A549 treated with Hydrocortisone at 1 μM for 4 hours (cell line): ENCODE measurements at places on chromosomes 4 and X. TPM values are rescaled to one million over a fixed set of nuclear protein-coding genes. Genes with fewer than 3 reads are reported as not detected.

OTC gene
- total RNA-seq, result not detected in 5 replicates

CCKAR gene
- not detected in 5 replicates for total RNA-seq

MID1 gene
- 26.4 to 32.2 TPM (median 30.6 TPM) in 5 replicates for total RNA-seq

CXCL10 gene
- 0.12 to 0.20 TPM (median 0.12 TPM) in 3 of 5 replicates, not detected in the others for total RNA-seq

PLK4 gene
- 13.2 to 17.2 TPM (median 14.6 TPM) in 5 replicates for total RNA-seq

CFI gene
- total RNA-seq, result 0.37 to 0.76 TPM (median 0.60 TPM) in 5 replicates

KLF3 gene
- 9.8 to 14.3 TPM (median 13.2 TPM) in 5 replicates for total RNA-seq

RTL9 gene
- total RNA-seq, result 0.07 to 0.13 TPM (median 0.10 TPM) in 4 of 5 replicates, not detected in the other

CXorf49 gene
- total RNA-seq, result not detected in 5 replicates
